ENCODE measurements at places on chromosomes 2 and 18.
A peak's percentile ranks its signal among the peaks of the same experiment; 100 is the strongest.

DNA sequence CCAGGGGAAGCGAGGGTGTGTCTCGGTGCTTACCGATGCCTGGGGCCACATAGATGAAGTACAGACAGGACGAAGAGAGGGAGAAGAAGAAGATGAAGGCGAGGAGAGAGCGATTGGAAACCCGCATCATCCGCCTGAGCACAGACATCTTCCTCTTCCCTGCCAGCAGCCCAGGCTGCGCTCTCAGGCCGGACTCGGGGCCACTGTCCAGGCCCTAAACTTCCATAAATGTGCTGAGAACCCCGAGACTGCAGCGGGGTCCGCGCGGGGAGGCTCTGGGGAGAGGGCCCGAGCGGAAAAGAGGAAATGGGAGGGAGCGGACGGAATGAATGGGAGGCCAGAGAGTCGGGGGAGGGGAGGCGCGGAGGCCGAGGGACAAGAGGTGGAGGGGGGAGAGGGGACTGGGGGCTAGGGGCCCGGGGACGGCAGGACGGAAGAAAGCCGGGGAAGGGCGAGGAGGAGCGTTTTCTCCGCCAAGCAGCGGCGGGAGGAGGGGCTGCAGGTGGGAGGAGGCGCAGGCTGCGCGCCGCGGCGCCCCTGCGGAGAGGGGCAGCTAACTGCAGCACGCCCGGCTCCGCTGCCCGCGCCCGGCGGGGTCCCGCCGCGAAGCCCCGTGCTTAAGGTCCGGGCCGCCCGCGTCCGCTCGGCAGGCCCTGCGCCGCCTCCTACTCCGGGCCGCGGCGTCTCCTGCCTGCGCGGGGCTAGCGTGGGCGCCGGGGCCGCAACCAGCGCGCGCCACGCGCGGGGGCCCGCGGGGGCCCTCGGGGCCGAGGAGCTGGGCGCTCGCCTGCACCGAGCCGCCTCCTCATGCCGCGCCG is at the start of gene B4GALT6:
Gene B4GALT6, minus strand, starts transcription at position 303 of the 818 bp plus-strand sequence. Its CDS starts 155 bp downstream, at position 148.
- peak; percentile 53 for DNase-seq

- DNase-seq = no peak
Measured at GRCh38 chr2:191557841-191558240, 120.1 kb upstream of the NABP1 start.

DNA sequence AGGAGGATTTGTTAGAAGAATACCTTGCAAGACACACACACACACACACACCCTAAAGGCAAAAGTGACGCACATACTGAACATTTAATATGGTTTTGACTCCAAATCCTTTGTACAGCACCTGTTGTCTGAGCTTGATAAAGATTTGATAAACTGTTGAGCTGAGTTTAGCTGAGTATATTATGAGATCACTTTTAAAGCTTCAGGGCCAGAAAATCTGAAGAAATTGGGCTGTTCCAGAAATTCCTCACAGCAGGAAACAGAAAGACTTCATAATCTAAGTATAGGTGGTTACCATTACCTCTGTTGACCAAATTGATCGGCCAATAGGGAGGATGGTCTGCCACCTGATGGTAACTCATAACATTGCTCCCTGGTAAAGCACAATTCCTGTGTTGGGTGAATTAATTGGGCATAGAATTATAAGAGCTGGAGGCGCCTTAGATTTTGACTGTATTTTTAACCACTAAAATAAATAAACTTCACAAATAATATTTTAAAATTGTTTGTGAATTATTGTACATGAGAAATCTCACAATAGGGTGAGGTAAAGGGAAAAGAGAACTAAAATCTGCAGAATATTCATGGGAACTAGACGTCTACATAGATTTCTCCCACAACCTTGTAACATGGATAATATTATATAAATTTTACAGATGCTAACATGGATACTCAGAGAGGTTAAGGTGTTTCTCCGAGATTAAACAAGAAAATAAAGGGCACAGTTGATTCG is 21.8 kb upstream of the RPIA start:
- DNase-seq = no peak

- no peak for DNase-seq
Measured at GRCh38 chr2:156182132-156182531, 150.4 kb downstream of the NR4A2 start.

GRCh38 chr2:120486946-120487345 is 141.0 kb downstream of the INHBB start:
- DNase-seq = no peak

- DNase-seq = no peak
Measured at GRCh38 chr18:48297139-48297538, 112.0 kb downstream of the ZBTB7C start.
